Trophoblast cell (in vitro differentiated cells and primary cell): ENCODE measurements at places on chromosomes 3 and 15.

DNA sequence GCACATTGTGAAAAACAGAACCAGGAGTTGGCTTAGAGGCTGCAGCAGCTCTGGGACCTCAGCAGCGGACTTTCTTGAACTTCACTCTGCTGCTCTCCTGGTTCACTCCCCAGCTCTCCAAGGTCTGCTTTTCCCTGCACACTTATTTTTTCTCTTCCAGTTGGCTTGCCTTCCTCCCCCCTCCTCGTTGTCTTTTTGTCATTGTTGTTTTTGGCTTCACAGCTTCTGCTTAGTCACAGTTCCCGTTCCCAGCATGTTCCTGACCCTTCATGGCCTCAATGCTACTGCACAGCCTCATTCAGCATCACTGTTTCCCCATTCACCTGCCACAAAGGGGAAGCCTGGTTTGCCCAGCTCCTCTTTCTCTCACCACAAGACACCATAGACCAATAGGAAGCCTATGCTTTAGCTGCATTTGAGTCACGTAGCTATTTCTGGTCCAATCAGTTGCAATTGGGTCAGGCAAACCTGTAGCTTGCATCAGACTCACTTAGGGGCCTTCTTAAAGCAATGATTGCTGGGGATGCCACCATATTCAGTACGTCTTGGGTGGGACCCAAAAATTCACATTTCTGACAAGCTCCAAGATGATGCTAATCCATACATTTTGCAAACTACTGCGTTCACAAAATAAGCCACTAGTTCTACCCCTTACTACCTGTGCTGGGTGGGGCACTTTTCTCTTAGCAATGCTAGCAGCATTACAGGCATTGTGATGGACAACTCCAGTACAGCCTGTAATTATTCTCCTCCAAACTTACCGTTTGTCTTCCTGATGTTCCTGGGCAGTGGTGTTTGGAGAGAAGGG, 7.8 kb upstream of the SUMF1 start:
- DNase-seq: no peak

DNA sequence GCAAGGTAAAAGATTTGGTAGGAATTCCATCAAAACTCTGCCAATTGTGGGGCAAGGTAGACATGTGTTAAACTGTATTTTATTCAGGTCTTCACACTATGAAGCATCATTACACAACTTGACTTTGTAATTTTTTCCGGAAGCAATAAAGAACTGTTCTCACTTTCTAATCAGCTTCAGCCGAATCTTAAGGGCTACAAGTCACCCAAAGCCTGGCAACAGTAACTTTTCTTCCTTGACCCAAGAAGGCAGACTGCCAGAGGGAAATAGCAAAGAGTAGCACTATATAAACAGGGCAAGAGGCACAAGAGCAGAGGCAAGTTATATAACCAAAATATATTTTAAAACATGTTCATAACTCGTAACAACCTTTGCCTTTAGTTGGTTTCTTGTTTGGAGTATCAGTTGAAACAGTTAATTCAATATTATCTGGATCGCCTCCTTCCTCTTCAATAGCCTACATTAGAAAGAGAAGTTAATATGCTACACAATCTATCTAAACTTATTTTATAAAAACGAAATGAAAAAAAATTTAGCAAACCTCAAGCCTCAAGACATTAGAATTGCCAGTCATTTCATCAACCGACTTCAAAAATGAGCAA, 1.4 kb downstream of the SLTM start:
- peak; percentile 21 for DNase-seq

- peak; percentile 87 for DNase-seq
These were observed 104.6 kb upstream of the SELENOK start for GRCh38 chr3:53996141-53996874.

DNA sequence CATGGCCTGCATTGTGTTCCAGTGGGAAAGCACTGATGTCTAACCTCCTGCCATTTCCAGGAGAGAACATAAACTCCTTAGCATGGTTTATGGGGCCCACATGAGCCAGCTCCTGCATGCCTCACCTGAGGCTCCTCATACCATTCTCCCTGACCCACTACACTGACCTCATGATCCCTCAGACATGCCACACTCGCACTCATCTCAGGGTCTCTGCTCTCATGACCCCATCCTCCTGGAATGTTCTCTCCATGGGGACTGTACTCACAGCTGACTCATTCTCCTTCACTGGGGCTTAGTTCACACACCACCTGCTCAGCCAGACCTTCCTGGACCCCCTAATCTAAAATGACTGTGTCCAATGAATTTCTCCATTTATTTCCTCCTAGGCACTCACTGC, 4.0 kb upstream of the LMCD1 start:
- peak; percentile 75 for DNase-seq

DNA sequence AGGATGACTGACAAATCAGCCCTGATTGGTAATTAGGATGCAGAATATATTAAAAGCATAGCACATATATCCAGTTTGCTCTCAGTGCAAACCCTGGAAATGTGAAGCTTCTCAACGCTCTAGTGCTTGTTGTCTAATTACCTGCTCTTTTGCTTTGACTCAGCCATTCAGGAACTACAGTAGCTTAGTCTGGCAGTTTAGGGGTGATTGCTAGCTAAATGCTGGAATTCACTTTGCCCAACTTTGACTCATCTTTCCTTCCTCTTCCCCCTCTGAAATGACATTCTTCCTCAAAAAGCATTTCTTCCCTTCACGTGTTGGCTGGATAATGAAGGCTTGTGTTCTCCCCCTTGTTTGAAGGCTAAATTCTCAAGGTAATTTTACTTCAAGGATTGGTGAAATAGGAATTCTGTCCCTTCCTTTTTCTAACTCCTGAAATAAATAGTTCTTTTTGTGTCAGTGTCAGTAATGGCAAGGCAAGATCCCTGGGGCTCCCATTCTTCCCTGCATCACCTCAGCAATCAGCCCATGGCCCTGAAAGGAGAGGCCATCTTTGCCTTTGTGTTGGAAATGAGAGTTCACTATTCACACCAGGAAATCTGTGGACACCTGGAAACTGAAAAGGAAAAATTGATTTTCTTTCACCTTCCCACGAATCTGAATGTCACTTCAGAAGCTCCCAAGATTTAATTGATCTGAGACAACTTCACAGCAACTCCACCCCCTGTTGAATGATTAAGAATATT, 103.6 kb downstream of the ECT2 start:
- DNase-seq: no peak

DNA sequence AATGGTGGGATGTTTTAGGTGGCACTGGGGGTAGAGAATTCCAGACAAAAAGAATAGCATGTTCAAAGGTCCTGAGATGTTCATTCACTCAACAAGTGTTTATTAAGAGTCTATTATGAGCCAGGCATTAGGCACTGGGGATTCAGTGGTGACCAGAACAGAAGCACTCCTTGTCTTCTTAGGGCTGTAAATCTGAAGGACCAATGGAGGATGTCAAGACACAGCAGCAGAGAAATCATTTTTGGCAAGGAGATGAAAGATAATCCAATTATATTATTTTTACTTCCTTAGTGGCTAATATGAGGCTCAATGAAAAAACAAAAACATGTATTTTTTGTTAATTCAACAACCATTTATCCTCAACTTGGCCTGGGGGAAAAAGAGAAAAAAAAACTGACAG, 218.5 kb downstream of the SLC9A9 start:
- no peak for DNase-seq

- DNase-seq: peak; percentile 36
These were observed 178.5 kb upstream of the ZBTB20 start for GRCh38 chr3:115325539-115325938.

DNA sequence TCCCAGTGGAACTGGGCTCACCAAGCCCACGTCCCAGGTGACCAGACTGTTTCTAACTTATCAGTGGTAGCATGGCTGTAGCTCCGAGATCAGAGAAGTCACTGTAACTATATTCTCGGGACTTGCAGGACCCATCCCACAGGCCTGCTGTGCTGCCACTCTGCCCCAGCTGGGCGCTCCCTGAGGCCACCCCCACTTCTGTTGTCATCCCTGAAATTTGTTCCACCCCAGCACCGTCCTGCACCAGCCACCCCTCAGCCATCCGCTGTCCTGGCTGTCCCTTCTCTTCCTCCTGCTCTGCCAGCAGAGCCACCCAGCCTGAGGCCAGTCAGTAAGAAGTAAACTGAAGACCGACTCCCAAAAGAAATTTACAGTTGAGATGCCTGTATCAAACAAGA, 33.0 kb upstream of the VILL start:
- no peak for DNase-seq

DNA sequence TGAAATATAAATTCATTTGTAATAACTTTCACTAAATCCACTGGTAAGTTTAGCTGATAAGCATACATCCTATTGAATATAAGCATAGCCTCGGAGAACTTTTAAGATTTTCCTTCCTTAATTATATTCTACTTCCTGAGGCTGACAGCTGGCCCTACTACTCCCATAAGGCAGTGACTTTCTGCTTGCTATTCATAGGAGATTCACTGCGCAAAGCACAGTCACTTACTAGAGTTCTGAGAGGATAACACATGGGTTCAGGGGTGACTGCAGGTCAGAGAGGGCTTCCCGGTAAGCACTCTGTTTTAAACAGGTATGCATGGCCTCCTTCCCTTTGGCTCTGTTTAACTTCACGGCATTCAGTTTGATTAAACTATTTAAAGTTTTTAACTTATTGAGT, 75.8 kb downstream of the FAIM start:
- DNase-seq: no peak
